CD14-positive monocyte (primary cell): ENCODE measurements at places on chromosomes 4 and X.

DNA sequence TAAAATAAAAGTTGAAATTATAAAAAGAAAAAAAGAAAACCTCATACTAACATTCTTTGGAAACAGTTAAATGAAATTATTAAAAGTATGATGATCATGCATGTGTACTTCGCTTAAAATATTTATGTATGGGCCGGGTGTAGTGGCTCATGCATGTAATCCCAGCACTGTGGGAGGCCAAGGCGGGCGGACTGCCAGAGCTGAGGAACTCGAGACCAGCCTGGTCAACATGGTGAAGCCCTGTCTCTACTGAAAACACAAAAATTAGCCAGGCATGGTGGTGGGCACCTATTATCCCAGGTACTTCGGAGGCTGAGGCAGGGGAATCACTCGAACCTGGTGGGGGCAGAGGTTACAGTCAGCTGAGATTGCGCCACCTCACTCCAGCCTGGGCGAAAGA lies 952.2 kb upstream of the FTHL17 start:
- DNase-seq: no peak

- DNase-seq: no peak
Measured at GRCh38 chr4:128449251-128449650, 161.6 kb upstream of the PGRMC2 start.

GRCh38 chrX:134453631-134454030 lies 6.3 kb upstream of the HPRT1 start:
- DNase-seq: no peak

GRCh38 chr4:61193863-61194262 lies 6.3 kb upstream of the ADGRL3 start:
- DNase-seq: no peak

DNA sequence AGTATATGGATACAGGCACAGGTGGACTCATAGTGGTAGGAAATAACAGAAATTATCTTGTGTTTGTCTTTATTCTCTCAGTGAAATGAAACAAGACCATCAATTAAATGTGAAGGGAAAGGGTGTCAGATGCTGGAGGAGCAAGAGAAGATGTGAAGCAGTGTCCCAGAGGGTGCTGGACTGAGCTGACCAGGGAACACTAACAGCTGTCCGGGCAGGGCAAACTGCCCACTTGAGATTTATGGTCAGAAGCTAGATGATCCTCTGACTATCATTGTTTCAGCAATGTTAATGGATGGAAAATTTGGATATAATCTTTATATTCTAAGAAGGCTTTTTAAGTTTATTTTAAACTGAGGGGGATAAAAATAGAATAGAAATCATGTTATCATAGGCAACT lies 267.2 kb upstream of the SLC7A11 start:
- DNase-seq: no peak

DNA sequence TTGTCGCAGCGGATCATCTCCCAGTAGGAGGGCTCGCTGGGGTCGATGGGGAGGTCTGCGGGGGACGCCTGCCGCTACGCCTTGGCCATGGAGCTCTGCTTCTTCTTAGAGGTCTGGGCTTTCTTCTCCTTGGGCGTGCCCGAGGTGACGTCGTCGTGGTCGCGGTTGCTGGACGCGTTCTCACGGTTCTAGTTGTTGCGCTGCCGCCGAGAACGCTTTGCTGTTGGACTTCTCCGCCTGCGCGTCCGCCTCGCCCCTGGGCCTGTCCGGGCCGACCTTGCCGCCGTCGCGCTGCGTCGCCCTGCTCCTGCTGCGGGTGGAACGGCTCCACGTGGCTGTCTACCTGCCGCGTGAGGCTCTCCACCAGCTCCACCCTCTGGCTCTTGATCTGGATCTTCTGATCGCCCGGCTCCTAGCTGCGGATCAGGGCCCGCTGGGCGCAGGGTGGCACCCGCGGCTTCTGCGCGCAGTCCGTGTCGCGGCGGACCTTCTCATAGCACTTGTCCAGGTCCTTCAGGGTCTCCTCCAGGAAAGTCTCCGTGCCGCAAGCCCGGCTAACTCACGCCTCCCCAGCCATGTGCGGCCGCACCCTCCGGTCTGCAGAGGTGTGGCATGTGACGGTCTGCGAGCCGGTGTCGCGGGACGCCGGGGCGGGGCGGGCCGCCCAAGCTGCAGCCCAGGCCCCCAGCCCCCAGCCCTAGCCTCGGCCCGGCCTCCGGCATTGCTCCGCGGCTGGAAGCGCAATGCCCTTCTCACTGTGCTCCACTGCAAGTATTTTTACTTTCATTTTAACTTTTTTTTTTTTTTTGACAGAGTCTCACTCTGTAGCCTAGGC lies 40.5 kb upstream of the OGT start:
- peak; percentile 61 for DNase-seq

- DNase-seq: no peak
Measured at GRCh38 chr4:107708225-107708624, 11.8 kb downstream of the PAPSS1 start.

DNA sequence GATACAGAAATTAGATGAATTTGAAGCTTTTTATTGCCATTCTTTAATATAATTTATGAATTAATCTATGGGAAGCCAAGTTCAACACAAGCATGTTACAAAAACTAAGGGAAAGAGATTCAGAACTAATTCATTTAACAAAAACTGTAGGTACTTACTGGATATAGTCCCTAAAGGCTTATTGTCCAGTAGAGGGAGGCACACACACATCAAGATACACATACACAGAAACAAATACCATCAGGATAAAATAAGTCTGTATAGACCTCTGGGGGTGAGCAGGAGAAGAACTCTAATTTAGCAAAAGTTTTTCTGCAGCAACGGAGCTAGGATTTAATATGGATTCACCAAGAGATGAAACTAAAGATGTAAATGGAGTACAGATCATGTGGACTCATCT lies 83.0 kb upstream of the IL13RA1 start:
- no peak for DNase-seq

- peak; percentile 11 for DNase-seq
Measured at GRCh38 chr4:93791570-93792195, 36.9 kb upstream of the ATOH1 start.

DNA sequence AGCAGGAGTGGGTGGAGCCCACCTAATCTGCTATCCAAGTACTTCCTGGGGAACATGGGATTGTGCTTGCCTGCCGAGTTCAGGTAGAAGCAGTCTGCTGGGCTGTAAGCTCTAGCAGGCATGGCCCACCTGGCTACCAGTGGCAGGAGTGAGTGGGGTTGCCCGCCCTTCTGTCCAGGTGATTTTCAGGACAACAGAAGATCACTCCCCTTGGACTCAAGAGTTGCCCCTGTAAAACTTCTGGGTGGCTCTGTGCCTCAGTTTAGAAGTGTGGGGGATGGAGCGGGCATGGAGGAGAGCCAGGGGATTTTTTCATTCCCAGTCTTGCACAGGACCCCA lies 43.5 kb downstream of the NDST3 start:
- no peak for DNase-seq

DNA sequence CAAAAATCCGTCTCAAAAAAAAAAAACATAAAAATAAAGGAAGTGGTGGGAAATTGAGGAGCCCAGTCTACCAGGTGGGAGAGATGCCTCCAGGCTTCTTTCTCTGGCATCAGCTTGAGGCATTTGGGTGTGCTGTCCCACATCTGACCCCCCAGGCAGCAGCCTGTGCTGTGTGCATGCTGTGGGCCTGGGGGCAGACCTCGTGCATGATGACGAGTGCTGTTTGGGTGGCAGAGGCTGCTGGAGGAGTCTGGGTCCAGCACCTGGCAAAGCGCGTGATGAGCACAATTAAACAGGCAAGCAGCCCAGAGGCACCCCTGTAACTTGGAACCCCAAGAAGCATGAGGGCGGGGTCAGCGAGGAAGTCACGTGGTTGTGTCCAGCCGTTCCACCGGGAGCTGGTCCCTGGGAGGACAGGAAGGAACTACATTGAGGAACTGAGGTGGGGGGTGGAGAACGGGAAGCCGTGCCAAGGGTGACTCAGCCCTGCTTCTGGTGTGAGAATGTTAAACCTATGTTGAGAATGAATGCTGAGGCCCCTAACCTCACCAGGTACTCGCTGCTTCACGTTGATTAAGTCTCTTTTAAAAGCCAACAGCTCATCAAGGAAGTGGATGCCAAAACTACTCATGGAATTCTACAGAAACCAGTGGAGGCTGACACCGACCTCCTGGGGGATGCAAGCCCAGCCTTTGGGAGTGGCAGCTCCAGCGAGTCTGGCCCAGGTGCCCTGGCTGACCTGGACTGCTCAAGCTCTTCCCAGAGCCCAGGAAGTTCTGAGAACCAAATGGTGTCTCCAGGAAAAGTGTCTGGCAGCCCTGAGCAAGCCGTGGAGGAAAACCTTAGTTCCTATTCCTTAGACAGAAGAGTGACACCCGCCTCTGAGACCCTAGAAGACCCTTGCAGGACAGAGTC lies 6.1 kb downstream of the TACC3 start:
- DNase-seq: peak; percentile 73

GRCh38 chr4:112094330-112094729 lies 50.9 kb upstream of the FAM241A start:
- DNase-seq: no peak

DNA sequence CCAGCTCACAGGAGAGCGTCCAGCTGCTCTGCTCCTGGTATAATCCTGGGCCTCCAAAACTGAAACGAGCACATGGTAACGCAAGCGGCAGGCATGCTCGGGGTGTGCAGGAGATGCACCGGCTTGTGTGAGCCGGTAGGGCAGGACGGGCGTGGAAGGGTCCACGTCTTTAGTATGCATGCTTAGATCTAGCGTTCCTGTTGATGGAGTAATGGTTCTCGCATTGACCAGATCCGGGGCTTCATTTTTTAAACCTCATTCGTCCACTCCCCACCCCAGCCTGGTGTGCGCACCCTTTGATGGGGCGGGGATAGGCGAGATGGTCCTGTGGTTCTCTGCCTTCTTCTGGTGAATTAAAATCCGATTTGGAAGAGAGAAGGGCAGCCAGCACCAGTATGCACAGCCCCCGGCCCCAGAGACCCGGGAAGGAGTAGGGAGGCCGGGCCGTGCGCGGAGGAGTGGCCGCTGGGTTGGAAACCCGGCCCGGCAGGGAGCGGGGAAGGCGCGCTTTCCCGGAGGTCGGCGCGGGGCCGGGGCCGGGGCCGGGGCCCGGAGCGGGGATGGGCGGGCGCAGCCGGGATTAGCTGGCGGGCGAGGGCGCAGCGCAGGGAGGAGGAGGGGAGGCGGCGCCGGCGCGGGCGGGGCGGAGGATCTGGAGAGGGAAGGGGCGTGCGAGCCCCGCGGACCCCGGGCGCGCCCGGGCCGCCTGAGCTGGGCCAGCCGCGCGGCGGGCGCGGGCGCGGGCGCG lies 39.9 kb downstream of the FAM149A start:
- no peak for DNase-seq

GRCh38 chr4:85391589-85392410 lies 83.2 kb upstream of the ARHGAP24 start:
- no peak for DNase-seq

GRCh38 chr4:2484185-2484584 lies 15.3 kb downstream of the RNF4 start:
- DNase-seq: no peak

GRCh38 chr4:24655971-24656370 lies 71.6 kb upstream of the DHX15 start:
- DNase-seq: no peak

- DNase-seq: no peak
Measured at GRCh38 chr4:186798951-186799659, 75.4 kb upstream of the FAT1 start.

DNA sequence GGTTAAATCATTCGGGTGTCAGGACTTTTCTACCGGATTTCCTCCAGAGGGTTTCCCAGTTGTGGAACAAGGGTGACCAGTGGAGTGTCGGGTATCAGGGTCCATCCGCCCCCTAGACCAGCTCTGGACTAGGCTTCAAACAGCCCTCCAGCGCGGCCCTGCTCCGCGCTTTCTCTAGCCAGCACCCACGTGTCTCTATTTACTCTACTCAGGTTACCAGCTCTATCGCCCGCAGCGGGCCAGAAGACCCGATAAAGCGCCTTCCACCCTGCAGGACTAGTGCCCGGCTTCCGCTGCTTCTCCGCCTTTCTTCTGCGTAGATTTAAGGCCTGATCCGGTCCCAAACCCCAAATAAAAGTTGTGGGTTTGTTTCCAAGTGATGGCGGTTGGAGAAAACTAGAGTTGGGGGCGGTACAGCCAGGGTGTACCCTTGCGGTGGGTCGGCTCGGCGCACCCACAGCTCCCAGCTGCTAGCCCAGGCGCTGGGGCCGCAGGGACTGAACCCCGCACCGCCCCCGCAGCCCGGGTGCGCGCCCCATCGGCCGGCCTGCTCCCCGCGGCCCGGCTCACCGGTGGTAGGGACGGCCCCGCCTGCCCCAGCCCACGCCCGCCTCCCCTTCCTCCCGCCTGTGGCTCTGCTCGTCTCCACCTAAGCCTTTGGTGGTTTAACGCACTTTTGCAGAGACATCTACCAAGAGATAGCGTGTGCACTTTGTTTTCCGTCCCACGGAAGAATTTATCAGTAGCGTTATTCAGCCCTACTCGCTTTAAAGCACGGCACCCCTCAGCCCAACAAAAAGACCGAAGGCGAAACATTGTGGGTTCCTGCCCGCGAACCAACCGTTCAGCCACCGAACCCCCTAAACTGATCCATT lies 2.1 kb downstream of the LEF1 start:
- DNase-seq: no peak
